ENCODE measurements at places on chromosomes 5 and 9.

DNA sequence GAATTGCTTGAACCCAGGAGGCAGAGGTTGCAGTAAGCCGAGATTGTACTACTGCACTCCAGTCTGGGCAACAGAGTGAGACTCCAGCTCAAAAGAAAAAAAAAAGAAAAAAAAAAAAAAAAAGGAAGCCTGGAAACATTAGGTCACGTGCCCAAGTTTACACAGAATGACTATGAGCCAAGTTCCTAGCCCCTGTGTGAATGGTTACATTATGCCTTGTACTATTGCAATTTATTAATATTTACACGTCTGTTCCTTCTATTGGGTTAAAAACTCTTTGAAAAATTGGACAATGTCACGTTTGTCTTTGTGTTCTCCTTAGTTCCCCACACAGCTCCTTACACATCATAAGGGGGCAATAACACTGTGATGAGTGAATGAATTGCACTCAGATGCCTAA is 33.5 kb upstream of the SLC28A3 start:
- no peak for DNase-seq

DNA sequence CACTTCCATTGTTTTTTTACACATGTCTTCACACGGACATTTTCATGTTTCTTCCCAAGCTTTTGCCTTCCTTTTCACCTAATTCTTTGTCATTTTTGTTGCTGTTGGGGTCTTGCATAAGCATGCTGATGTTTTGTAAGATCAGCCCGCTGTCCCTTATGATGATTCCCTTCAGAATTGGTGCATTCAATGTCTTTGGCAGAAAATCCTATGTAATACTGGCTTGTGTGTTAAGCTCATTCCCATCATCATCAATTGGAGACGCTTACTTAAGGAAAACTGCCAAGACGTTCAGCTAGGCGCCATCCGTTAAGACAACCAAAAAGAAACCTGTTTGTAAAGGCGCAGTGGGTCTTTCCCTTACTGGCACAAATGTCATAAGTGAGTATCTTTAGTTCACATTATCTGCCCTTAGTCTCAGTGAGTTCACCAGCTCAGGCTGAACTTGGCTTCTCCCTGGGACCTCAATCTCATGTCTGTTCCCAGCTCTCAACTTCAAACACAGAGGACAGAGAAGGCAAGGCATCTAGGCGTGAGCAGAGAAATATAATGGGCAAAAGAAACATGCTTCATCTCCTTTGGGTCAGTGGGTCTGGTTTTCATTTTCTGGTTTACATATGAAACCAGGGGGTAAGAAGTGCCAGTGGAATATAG is 97.9 kb downstream of the EFNA5 start:
- no peak for DNase-seq

DNA sequence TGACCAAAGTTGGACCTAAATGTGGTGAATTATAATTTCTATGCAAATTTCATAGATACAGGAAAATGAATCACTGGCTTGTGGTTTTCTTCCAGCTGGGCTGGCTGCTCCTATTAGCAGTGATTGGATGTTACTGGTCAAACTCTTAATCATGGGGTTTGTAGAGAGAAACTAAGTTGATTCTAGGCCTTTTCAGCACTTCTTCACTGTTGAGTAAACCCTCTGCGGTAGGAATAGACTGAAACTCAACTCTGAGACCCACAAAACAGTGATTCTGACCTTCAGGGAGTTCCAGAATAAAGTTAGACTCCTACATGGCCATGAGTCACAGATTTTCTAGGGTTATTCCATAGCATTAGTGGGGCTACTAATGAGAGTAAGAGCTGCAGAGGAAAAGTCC is 47.9 kb upstream of the FKTN start:
- DNase-seq: peak; percentile 17

GRCh38 chr5:12902611-12903010 is 998.4 kb upstream of the CTNND2 start:
- no peak for DNase-seq

- no peak for DNase-seq
Measured at GRCh38 chr9:100913257-100913656, 115.3 kb upstream of the PLPPR1 start.

DNA sequence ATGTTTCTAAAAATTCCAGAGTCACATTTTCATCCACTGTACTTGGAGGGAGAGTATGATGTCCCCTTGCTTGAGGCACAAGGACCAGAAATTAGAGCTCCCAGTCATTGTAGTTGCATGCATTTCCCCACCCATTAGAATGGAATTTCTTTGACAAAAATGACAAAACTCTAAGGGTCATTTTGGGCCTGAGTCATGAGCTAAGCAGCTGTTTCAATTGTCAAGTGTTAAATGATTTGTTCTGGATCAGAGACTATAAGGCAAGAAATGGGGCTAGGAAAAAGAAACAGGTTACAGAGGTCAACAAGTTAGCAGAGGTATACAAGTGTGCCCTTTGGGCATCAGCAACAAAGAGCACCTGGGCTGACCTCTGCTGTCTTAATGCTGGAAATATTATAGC is 131.2 kb upstream of the IQGAP2 start:
- no peak for DNase-seq

DNA sequence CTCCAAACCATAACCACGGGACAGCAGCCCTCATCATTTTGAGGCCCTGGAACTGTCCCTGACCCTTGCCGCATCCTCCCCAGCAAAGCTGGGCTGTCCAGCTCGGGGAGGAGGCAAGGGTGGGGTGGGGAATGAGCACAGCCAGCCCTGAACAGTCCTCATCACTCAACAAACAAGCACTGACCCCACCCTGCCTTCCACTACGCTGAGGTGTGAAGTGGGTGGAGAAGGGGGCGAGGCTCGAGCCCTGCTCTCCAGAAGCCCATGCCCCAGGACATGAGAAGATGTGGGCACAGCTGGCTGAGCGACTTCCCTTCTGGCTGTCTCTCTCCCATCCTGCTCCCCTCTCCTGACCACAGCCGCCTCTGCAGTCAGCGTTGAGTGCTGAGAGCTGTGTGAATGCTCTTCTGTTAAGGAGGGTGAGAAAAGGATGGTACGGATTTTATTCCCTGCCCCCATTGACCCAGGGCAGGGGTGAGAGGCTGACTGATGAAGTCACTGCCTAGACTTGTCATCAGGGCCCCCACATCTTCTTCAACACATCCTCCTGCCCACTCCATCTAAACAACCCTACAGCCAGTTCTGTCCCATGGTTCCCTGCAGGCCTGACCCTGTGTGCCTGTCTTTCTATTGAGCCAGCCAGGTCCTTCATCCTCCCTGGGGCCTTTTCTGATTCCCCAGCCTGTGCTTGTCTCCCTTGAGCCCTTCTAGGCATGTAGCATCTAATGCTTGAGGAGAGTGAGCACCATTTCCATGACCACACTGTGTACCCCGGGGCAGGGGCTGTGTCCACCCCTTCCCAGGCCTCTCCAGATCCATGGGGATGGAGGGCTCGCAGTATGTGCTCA is 276.0 kb downstream of the FSTL4 start:
- no peak for DNase-seq

DNA sequence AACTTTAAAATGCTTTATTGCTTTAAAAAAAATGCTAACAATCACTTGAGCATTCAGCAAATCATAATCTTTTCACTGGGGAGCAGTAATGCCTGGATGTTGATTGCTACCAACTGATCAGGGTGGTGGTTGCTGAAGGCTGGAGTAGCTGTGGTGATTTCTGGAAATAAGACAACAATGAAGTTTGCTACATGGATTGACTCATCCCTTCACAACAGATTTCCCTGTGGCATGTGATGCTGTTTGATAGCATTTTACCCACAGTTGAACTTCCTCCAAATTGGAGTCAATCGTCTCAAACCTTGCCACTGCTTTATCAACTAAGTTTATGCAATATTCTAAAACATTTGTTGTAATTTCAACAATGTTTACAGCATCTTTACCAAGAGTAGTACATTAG is 83.3 kb downstream of the MLLT3 start:
- DNase-seq: peak; percentile 25

DNA sequence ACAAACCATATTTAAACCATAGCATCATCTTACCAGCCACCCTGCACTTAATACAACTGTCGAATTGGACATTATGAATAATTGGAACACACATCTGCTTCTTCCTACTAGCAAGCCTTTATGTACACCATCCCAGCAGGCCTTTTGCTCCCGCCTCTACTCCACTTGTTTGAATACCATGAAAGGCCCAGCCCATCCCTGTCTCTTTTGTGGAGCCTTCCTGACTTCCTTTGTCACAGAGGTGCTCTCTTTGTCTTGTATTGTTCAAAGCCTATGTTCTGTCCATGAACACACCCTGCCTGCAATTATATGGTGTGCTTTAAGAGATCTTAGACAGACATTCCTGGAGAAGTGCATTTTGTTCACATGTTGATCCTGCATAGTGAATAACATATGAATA is 465.7 kb downstream of the DIRAS2 start:
- DNase-seq: no peak

DNA sequence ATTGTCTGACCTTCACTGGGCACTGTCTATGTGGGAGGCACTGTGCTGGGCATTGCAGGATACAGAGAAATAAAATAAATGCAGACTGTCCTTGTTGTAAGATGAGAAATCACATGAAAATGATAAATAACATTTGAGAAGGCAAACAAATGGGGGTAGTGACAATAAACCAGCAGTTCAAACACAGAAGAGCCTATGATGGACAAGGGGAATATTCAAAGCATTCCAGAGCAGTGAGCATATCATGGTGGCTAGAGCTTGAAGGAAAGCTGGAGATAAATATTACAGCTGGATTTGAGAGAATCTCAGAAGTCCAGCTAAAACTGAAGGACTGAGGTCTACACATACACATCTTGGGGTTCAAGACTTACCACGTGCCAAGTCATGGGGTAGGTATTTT is 209.9 kb downstream of the ASTN2 start:
- DNase-seq: no peak

GRCh38 chr5:158751961-158752655 is 347.6 kb downstream of the EBF1 start:
- no peak for DNase-seq

GRCh38 chr5:92019376-92019990 is 636.4 kb upstream of the ARRDC3 start:
- DNase-seq: no peak

DNA sequence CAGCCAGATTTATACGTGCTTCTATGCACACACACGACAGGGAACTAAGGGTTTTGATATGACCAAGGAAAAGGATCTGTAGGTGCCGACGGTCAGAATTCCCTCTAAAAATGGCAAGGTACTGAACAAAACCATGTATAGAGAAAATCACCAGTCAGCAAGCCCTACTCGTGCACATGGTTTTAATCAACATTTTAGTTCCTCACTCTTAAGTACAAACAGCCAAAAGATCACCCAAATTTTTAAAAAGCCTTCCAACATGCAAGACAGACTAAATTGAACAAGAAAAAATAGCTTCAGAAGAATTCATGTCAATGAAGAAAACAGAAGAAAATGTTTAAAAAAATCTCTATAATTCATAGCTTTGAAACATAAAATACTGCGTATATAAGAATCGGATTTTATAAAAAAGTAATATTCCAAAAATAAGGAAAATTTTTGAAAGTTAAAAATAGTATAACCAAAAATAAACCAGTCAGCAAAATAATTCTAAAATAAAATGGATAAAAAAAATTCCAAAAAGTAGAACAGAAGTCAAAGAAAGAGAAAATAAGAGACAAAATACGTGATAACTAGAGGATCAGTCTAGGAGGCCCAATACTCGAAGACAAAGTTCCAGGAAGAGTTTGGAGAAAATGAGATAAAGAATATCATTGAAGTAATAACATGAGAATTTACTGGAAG is 43.0 kb upstream of the KCNV2 start:
- DNase-seq: no peak

- no peak for DNase-seq
Measured at GRCh38 chr5:155461304-155461703, 447.7 kb downstream of the KIF4B start.

DNA sequence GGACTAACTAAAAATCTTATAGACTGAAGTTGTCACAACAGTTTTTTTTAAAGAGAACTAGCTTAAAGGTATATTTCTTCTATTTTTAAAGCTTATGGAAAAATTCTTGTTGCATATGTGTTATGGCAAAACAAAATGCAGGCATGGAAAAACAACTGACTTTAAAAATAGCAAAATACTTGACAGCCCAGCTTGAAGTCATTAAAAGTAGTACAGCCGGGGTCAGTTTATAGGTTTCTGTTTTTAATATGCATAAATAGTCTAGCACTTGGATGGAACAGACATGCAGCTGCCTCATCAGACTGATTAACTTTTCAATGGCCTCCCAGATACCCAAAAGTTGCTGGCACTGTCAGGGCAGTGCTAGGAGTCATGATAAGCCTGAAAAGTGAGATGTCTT is 22.3 kb upstream of the ARL15 start:
- no peak for DNase-seq

DNA sequence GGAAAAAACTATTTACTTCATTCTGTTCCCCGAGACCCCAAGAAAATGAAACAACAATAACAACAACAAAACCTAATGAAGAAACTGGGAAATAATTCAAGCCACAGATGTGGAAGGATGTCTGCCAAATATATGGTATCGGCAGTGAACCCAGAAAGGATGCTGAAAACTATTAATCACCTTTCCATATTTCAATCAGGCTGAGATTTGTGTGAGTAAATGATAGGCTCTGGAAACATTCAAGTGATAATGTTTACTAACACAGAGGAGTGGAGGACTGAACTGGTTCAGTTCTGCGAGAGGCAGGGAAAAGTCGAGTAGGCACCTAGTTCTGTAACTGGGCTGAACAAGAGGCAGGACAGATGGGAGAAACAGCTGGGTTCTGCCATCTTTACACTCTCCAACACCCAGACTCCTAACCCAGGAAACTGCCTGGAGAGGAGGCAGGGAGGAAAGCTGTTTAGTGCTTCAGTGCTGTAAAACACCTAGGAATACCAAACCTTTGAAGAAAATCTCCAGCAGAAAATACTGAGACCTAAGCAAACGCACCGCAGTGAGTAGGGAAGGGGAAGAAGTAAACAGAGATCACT is 96.8 kb upstream of the GNA14 start:
- DNase-seq: no peak

GRCh38 chr9:15271403-15271802 is 35.6 kb downstream of the TTC39B start:
- no peak for DNase-seq

DNA sequence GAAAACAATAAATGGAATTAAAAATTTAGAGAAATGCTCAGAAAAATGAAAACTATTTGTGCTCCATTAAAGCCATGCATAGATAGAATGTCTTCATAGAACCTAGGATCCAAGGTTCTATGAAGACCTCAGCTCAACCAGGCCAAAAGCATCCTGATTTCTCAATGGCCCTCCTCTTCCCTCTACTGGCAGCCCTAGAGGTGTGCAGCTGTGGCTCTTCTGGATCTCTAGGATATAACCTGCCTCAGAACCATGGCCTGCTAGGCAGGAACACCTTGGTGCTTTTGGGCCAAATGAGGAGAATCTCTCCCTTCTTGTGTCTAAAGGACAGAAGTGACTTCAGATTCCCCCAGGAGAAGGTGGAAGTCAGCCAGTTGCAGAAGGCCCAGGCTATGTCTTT is 15.1 kb downstream of the IFNA1 start:
- DNase-seq: no peak

- no peak for DNase-seq
Measured at GRCh38 chr5:43560128-43560527, 3.3 kb upstream of the PAIP1 start.

DNA sequence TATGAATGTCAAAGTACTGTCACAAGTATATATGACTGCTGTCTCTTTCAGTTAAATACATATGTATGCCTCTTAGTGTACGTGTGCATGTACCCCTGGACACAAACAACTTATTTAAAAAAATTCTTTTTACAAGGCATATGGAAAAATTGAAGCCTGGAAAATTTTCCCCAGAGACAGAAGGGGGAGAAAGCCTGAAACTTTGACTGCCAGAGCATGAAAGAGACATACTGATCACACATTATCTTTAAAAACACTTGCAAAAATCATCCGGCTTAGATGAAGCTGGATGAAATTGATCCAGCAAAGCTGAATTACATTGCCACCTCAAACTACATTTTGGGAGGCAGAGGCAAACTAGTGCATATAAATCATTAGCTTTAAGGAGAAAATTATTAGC is 88.0 kb upstream of the NFIB start:
- no peak for DNase-seq

Data from GM04503 (cell line).